ENCODE measurements at places on chromosomes 1 and 21. TPM values are rescaled to one million over a fixed set of nuclear protein-coding genes. Genes with fewer than 3 reads are reported as not detected.

DNA sequence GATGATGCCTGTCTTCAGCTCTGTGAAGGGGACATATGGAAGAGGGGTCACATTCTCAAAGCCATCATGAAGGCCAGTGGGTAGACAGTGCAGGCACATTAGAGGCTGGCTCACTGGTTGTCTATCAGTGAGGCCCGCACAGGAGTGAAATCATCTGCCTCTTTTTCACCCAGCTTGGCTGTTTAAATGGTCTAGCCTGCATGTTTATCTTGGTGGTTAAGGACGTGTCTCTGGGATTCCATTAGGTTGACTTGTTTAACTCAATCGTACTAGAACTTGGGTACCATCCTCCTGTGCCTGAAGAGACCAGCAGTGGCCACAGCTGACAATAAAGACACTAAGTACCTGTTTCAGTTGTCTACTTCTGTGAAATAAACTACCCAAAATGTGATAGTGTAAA is 219.3 kb downstream of the PLPP3 start:
- no peak overlapping the region for H3K4me3 ChIP-seq
- no peak overlapping the region for H3K27ac ChIP-seq

DNA sequence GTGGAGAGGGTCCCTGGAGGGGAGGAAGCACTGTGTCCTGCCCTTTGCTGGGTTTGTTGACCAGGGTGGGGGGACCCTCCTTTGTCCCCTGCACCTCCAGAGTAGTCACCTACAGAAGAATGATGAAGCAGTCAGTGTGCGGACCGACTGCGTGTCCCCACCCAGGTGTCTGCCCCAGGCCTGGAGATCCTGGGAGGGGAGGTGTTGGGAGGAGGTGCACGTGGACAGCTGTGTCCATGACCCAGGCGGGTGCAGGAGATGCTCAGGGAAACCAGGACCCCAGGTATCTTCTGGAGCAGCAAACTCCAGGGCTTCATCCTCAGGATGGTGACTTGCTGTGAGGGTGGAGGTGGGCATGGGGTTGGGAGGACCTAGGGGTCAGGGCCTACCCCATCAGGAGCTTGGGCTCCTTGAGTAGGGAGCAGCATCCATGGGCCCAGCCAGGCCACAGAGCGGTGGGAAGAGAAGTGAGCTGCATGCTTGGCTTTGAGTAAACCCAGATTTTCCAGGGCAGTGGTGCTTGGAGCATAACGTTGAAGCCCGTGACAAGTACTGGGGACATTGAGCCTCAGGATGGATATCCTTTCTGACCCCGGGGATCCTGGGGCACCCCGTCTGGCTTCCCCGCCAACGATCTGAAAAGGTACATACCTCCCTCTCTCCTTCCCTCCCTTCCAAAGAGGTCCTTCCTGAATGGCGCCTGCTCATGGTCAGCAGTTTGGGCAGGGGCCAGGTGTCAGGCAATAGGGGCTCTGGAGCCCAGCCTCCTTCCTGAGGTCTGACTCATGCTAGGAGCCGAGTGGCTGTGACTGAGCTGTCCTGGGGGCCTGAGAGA is 13.7 kb downstream of the ACTRT2 start:
- H3K27ac ChIP-seq: no peak overlapping the region
- no peaks in the 10 kb centered on the region for H3K4me1 ChIP-seq
- H3K27me3 ChIP-seq: no peaks in the 10 kb centered on the region
- no peaks in the 10 kb centered on the region for H3K36me3 ChIP-seq
- H3K4me3 ChIP-seq: no peak overlapping the region
- DNase-seq: peak; percentile 32

GRCh38 chr1:27682351-27682944 is 10.5 kb upstream of the IFI6 start:
- H3K4me1 ChIP-seq: no peaks in the 10 kb centered on the region
- no peak for DNase-seq
- no peak overlapping the region for H3K4me3 ChIP-seq
- no peaks in the 10 kb centered on the region for H3K36me3 ChIP-seq
- H3K27ac ChIP-seq: no peak overlapping the region
- no peaks in the 10 kb centered on the region for H3K27me3 ChIP-seq

DNA sequence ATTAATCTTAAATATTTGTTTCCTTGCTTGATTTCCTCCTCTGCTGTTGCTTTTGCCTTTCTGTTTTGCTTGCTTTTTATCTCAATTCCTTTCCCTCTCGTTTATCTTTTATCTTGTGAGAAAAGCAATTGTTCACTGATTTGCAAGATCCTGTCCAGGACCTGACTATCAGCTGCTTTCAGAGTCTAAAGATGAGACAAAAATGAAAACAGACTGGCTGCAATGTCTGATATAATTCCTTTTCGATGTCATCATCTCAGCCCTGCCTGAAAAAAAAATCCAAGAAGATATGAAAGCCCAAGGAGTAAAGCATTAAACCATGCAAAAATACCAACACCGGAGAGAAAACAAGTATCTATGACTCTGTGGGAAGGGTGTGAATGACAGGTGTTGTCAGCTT is 225.5 kb downstream of the PATJ start:
- H3K27ac ChIP-seq: no peak overlapping the region
- H3K36me3 ChIP-seq: no peaks in the 10 kb centered on the region
- H3K4me1 ChIP-seq: no peaks in the 10 kb centered on the region
- H3K27me3 ChIP-seq: no peaks in the 10 kb centered on the region

- no peak overlapping the region for H3K4me3 ChIP-seq
- no peaks in the 10 kb centered on the region for H3K27me3 ChIP-seq
These were observed 62.8 kb downstream of the PAX7 start for GRCh38 chr1:18693256-18694098.

ADORA1 gene
- 0.55 TPM for total RNA-seq

SLAMF6 gene
- 3.5 TPM for total RNA-seq

SYT6 gene
- not detected for total RNA-seq

MUTYH gene
- total RNA-seq: 26.7 TPM

GJB4 gene
- not detected for total RNA-seq
